ENCODE measurements at places on chromosomes 2 and 18. TPM values are rescaled to one million over a fixed set of nuclear protein-coding genes. Genes with fewer than 3 reads are reported as not detected.

EFEMP1 gene
- not detected for total RNA-seq

KRTCAP3 gene
- 6.6 TPM for total RNA-seq

MC5R gene
- total RNA-seq = not detected

KYNU gene
- total RNA-seq = not detected

GAREM1 gene
- 0.16 TPM for total RNA-seq

MRO gene
- total RNA-seq = not detected
